ENCODE measurements at places on chromosomes 7 and 10.

- DNase-seq, result no peak
These were observed 42.6 kb downstream of the SHH start for GRCh38 chr7:155769701-155770100.

- DNase-seq, result no peak
These were observed 73.3 kb downstream of the CREB3L2 start for GRCh38 chr7:137928626-137929025.

DNA sequence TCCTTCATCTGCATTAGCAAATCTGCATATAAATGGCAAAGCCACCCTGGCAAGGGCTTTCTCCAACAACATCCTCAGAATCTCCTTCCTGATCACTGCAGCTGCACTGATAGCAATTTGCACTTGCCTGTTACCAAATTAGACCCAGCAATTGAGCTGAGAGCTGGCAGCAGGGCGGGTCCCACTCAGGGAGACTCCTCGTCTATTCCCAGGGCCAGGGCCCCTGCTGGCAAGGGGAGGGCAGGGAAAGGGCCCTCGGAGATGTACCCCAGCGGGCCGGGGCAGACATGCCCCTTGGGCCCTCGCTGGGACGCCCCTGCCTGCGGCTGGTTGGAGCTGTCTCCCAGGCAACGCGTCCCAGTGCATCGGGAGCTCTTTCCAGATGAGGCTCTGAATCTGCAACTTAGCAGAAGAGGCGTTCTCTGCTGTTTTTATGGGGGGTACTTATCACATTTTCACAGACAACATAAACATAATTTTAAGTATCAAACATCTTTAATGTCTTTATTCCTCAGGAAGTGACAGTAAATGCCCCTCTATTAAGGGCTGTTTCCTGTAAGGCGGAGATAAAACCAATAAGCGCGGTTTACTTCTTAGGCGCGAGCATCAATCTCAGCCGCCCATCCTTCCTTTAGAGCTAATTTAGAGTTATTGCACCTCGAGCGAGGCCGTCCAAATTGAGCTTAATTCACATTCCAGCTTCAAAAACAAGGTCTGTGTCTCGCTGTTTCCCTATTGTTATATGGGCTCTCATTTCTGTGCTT, 249.0 kb upstream of the PPP2R2D start:
- no peak for DNase-seq

- DNase-seq, result no peak
These were observed 367.7 kb upstream of the NPVF start for GRCh38 chr7:25595996-25596395.

- no peak for DNase-seq
These were observed 2.1 kb upstream of the JMJD1C start for GRCh38 chr10:63467841-63468240.

- DNase-seq, result no peak
These were observed 69.8 kb downstream of the CDK1 start for GRCh38 chr10:60848126-60848525.

- DNase-seq, result no peak
These were observed 22.2 kb upstream of the CNTNAP2 start for GRCh38 chr7:146094356-146094755.

DNA sequence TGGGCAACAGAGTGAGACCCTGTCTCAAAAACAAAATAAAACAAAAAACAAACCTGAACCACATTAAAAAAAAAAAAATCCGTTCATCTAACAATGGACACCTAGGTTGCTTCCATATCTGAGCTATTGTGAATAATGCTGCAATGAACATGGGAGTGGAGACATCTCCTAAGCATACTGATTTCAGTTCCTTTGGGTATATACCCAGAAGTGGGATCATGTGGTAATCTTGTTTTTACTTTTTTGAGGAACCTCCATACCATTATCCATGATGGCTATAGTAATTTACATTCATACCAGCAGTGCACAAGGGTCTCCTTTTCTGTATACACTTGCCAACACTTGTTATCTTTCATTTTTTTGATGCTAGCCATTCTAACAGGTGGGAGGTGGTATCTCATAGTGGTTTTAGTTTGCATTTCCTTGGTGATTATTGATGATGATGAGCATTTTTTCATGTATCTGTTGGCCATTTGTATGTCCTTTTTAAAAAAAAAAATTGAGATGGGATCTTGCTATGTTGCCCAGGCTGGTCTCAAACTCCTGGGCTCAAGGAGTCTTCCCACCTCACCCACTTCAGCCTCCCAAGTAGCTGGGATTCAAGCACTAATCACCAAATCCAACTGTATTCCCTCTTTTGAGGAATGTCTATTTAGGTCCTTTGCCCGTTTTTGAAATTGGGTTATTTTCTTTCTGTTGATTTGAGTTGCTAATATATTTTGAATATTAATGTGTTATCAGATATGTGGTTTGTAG, 17.5 kb downstream of the CDK13 start:
- no peak for DNase-seq

DNA sequence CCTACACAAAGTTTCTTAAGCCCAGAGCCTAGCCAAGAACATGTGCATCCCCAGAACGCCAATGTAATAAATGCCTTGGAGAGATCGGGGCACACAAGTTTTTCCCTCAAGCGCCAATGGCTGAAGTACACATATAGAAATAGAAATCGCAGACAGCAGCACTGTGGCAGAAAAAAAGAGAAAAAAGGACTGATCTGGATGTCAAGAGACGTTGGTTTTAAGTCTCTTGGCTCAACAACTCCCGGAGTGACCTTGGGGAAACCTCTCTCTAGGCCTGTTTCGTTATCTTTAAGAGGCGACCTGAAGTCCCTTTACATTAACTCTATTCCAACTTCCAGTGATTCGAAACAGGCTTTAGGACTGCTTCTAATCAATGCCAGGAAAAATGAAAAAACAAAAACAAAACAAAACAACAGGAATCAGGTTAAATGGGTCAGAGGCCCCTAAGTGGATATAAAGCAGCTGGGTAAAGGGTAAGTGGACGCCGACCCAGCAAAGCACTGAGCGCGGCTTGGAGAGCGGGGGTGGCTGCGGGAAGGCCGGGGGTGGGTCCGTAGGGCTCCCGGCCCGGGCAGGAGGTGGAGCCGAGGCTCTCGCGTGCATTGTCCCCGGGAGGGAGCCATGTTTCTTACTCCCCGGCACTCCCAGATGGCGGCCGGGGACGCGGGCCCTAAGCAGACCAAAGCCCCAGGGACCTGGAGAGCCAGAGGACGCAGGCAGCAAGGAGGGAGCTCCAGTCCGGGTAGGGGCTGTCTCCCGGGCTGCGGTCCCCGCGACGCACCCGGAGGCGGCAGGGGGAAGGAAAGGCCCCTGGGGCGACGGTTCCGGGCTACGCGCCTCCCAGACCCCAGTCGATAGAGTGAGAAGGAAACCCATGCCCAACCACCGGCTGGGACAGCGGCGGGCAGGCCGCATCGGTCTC, 757 bp downstream of the EIF3A start:
- no peak for DNase-seq

GRCh38 chr10:124142960-124143359, 49.6 kb upstream of the CHST15 start:
- DNase-seq, result no peak

DNA sequence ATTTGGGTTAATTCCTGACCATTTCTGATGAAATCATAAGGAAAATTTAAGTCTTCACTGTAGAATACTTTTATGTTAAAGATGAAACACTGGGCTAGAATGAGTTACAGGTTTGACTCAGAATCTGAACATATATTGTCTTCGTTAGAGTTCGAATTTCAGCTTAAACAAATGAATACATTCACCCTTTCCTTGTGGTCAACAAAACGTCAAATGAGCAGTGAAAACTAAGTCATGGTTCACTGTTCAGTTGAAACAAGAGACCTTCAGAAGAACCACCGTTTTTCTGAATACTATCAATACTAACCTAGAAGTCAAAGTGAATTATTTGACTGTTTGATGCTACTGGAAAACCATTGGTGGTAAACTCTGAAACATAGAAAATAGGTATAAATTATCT, 235.2 kb upstream of the ZWINT start:
- DNase-seq, result no peak

Measured in stimulated activated CD4-positive, alpha-beta T cell treated with anti-CD3 and anti-CD28 coated beads, Interleukin-1b, Interleukin-23, amount 100 ng/mL, for 1 hour (primary cell).